Heart left ventricle (tissue), 16 donors: ENCODE measurements at places on chromosomes 1 and 21. TPM values are rescaled to one million over a fixed set of nuclear protein-coding genes. Genes with fewer than 3 reads are reported as not detected.
A peak's percentile ranks its signal among the peaks of the same experiment; 100 is the strongest.

DNA sequence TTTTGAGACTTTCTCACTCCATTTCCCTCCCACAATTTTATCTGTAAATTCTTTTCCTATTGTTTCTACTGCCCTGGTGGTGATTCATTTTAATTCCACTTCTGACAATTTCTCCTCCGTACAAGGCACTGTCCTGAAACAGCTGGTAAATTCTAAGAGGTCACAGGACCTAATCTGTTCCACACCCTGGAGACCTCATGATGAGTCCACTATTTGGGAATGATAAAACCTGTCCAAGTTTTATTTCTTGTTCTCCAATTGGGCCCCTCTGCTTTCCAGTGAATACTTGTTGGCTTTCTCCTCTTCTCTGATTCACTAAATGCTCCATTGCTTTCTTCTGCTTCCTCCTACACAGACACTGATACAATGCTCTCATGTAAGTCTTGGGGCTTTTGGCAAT, 343.1 kb upstream of the DUSP10 start:
- H3K4me3 ChIP-seq: no peak overlapping the region
- no peak overlapping the region for H3K27ac ChIP-seq
- no peaks in the 10 kb centered on the region for H3K4me1 ChIP-seq
- DNase-seq: no peak
- H3K36me3 ChIP-seq: no peaks in the 10 kb centered on the region

DNA sequence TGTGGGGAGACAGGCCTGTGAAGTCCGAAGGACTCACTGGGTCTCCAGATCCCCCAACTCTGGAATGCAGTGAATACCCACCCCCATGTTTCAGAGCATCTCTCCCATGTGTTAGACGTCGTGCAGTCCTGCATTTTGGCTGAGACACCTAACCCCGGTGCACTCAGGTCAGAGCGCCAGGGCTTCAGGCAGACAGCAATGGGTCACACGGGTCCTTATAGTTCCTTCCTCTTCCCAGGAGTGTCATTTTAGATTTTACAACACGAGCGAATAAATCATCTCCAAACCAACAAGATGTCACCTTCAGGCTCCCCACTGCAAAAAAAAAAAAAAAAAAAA, 5.1 kb downstream of the PRRX1 start:
- no peaks in the 10 kb centered on the region for H3K36me3 ChIP-seq
- H3K4me3 ChIP-seq: no peak overlapping the region
- H3K27me3 ChIP-seq: peaks cover 77% of the 10 kb centered on the region
- peaks cover 37% of the 10 kb centered on the region for H3K4me1 ChIP-seq
- no peak overlapping the region for H3K27ac ChIP-seq
- DNase-seq: no peak

DNA sequence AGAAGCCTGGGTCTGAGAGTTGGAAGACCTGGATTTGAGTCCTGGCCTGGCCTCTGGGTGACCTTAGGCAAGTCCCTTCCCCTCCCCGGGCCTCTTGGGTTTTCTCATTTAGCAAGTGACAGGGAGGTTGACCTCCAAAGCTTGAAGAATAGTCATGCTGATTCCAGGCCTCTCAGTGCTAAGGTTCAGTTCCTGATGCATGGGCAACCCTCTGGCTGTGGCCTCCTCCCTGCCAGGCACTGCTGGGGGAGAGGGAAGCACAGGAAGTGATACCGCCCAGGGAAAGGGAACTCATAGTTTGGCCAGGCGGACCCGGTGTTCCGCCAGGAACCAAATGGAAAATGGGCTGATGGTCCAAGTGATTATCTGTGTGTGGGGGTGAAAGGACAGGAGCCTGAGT, 23.6 kb upstream of the WASF2 start:
- peak overlapping the region; percentile 68 for H3K27ac ChIP-seq
- no peak for DNase-seq

DNA sequence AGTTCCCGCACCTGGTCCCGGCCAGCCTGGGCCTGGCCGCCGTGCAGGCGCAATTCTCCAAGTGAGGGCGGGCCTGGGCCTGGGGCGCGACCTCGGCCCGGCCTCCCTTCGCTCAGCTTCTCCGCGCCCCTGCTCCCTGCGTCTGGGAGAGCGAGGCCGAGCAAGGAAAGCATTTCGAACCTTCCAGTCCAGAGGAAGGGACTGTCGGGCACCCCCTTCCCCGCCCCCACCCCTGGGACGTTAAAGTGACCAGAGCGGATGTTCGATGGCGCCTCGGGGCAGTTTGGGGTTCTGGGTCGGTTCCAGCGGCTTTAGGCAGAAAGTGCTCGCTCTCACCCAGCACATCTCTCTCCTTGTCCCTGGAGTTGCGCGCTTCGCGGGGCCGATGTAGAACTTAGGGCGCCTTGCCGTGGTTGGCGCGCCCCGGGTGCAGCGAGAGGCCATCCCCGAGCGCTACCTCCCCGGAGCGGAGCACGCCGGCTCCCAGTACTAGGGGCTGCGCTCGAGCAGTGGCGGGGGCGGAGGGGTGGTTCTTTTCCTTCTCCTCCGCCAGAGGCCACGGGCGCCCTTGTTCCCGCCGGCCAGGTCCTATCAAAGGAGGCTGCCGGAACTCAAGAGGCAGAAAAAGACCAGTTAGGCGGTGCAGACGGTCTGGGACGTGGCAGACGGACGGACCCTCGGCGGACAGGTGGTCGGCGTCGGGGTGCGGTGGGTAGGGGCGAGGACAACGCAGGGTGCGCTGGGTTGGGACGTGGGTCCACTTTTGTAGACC, 1.2 kb downstream of the OLIG1 start:
- H3K27ac ChIP-seq: no peak overlapping the region
- H3K27me3 ChIP-seq: peaks cover 100% of the 10 kb centered on the region
- peaks cover 14% of the 10 kb centered on the region for H3K4me1 ChIP-seq
- peak overlapping the region; percentile 50 for H3K4me3 ChIP-seq

DNA sequence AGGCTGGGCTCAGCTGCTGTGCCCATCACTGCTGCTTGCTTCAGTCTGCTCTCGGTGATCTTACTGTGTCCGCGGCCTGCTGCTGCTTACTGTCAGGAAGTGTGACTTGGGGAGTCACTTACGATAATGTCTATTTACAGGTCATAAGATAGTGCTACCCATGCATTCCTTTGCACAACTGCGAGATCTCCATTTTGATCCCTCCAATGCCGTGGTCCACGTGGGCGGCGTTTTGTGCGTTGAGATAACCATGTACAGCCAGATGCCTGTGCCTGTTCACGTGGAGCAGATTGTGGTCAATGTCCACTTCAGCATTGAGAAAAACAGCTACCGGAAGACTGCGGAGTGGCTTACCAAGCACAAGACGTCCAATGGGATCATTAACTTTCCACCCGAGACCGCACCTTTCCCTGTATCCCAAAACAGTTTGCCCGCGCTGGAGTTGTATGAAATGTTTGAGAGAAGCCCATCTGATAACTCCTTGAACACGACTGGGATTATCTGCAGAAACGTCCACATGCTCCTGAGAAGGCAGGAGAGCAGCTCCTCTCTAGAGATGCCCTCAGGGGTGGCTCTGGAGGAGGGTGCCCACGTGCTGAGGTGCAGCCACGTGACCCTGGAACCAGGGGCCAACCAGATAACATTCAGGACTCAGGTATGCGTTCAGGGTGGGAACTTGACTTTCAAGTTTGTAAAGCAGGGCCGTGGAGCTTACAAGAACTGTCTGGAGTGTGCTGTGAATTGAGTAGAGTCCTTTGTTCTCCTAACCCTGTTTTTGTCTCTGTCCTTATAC, 24.4 kb upstream of the PWP2 start:
- peaks cover 20% of the 10 kb centered on the region for H3K36me3 ChIP-seq
- DNase-seq: no peak
- H3K27ac ChIP-seq: peak overlapping the region; percentile 80
- peaks cover 54% of the 10 kb centered on the region for H3K4me1 ChIP-seq
- H3K27me3 ChIP-seq: no peaks in the 10 kb centered on the region

- no peak overlapping the region for H3K4me3 ChIP-seq
- no peaks in the 10 kb centered on the region for H3K36me3 ChIP-seq
- DNase-seq: no peak
- H3K4me1 ChIP-seq: no peaks in the 10 kb centered on the region
- H3K27me3 ChIP-seq: no peaks in the 10 kb centered on the region
- no peak overlapping the region for H3K27ac ChIP-seq
Observed at GRCh38 chr1:241212628-241213027, 144.4 kb downstream of the RGS7 start.

- H3K27ac ChIP-seq: no peak overlapping the region
- DNase-seq: no peak
- H3K4me3 ChIP-seq: no peak overlapping the region
Observed at GRCh38 chr1:194658090-194658439, 1471.7 kb upstream of the B3GALT2 start.

- H3K4me3 ChIP-seq: no peak overlapping the region
- DNase-seq: no peak
- no peaks in the 10 kb centered on the region for H3K4me1 ChIP-seq
- no peaks in the 10 kb centered on the region for H3K27me3 ChIP-seq
Observed at GRCh38 chr1:182561456-182561855, 27.6 kb downstream of the RNASEL start.

DNA sequence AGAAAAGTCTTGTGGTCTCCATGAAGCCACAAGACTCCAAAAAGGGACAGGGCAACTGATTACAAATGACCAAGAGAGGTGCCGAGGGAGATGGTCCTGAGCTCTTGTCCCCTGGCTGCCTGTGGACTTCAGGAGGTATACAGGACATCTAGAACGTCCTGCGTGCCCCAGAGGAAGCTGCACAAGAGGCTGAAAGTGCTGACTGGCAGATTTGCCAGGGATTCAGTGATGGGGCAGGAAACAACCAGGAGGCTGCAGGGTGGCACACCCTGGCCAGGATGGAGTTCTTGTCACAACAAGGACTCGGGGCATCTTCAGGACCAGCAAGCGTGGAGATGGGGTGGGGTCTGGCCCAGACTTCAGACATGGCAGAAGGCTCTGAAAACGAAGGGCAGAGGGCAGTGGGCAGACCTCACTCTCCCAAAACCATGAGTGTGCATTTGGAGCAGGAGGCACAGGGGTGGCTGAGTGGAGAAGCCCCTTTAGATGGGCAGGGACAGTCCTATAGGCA, 13.4 kb upstream of the PKP1 start:
- no peak overlapping the region for H3K4me3 ChIP-seq
- no peak overlapping the region for H3K27ac ChIP-seq
- no peak for DNase-seq
- H3K27me3 ChIP-seq: no peaks in the 10 kb centered on the region
- H3K4me1 ChIP-seq: no peaks in the 10 kb centered on the region

GRCh38 chr1:79322511-79323027, 316.0 kb upstream of the ADGRL4 start:
- H3K27ac ChIP-seq: no peak overlapping the region
- no peaks in the 10 kb centered on the region for H3K27me3 ChIP-seq
- DNase-seq: no peak
- H3K36me3 ChIP-seq: no peaks in the 10 kb centered on the region
- no peaks in the 10 kb centered on the region for H3K4me1 ChIP-seq

DNA sequence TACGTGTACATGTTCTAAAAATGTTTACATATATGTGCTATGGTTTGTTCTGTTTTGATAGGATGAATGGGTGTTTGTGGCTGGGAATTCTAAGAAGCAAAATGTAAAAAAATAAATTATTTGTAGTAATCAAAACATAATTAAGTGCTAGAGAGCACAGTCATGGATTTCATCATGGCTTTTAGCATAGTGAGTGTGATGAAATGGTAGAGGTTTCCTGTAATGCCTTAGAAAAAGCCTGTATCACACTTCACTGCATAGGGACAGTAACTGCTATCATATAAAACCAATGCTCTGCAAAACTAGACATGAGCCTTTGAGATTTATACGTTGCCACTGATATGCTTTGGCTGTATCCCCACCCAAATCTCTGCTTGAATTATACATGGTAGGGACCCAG, 99.8 kb downstream of the PTGER3 start:
- H3K4me3 ChIP-seq: no peak overlapping the region
- no peak for DNase-seq
- no peaks in the 10 kb centered on the region for H3K4me1 ChIP-seq
- no peaks in the 10 kb centered on the region for H3K36me3 ChIP-seq
- H3K27me3 ChIP-seq: no peaks in the 10 kb centered on the region

- peak; percentile 71 for DNase-seq
- H3K4me3 ChIP-seq: peak overlapping the region; percentile 13
- peaks cover 8% of the 10 kb centered on the region for H3K27me3 ChIP-seq
Observed at GRCh38 chr1:38559446-38560165, 300.0 kb downstream of the RRAGC start.

- no peak for DNase-seq
- H3K4me1 ChIP-seq: peaks cover 49% of the 10 kb centered on the region
- no peak overlapping the region for H3K27ac ChIP-seq
- no peaks in the 10 kb centered on the region for H3K36me3 ChIP-seq
Observed at GRCh38 chr1:61428146-61428545, 296.8 kb downstream of the TM2D1 start.

GRCh38 chr1:57506941-57507340, 83.1 kb upstream of the DAB1 start:
- no peak for DNase-seq
- H3K4me3 ChIP-seq: no peak overlapping the region
- H3K4me1 ChIP-seq: no peaks in the 10 kb centered on the region
- H3K27ac ChIP-seq: no peak overlapping the region
- no peaks in the 10 kb centered on the region for H3K36me3 ChIP-seq
- no peaks in the 10 kb centered on the region for H3K27me3 ChIP-seq

DNA sequence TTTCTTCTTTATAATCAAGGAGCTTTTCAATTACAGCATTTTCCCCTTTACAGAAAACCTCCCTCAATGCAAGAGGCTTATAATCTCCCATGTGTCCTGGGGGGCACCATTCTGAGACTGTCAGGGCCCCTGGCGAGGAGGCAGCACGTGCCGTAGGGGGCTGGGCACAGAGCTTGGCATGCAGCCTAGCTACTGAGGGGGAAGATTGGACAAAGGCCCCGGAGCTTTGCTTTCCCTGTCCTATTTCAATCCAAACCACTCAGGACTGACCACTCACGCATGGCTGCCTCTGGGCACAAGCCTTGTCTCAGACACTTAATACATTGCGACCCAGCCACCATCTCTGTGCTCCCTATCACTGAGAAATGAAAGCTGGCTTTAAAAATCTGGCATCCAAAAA, 2.8 kb upstream of the RAP1GAP start:
- no peak overlapping the region for H3K4me3 ChIP-seq
- no peaks in the 10 kb centered on the region for H3K36me3 ChIP-seq

DNA sequence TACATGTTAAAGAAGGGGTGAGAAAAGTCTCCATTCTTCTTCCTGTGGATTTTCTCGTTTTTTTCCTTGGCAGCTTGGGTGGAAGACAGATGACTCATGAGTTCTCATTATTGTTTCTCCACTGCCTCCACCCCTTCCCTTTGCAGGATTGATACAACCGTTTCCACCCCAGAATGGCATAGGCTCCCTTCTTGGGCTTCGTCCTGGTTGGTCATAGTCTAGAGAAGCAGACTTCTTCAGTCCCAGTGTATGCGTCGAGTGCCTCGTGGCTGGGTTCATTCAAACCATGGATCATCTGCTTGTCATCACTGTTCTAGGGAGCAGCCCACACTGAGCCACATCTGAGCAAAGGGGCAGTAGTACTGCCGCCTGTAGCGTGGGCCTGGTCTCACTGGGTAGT, 13.7 kb downstream of the PTGFRN start:
- no peak for DNase-seq
- H3K36me3 ChIP-seq: peaks cover 6% of the 10 kb centered on the region
- no peak overlapping the region for H3K27ac ChIP-seq
- no peak overlapping the region for H3K4me3 ChIP-seq
- no peaks in the 10 kb centered on the region for H3K27me3 ChIP-seq

Gene LRRC8B
- 7.3 TPM for total RNA-seq

Gene TNN
- total RNA-seq: not detected

Gene SPRR4
- total RNA-seq: not detected

Gene LRRC3
- total RNA-seq: 2.0 TPM

Gene RAB42
- 1.2 TPM for total RNA-seq

Gene ICOSLG
- total RNA-seq: 1.1 TPM

Gene ANKRD34A
- 1.4 TPM for total RNA-seq
